ENCODE measurements at places on chromosomes 12 and 14. TPM values are rescaled to one million over a fixed set of nuclear protein-coding genes. Genes with fewer than 3 reads are reported as not detected.
A peak's percentile ranks its signal among the peaks of the same experiment; 100 is the strongest.

The SPTLC2 gene
- 6.5 TPM for total RNA-seq

The HOXC5 gene
- total RNA-seq, result not detected

The KRT73 gene
- total RNA-seq, result not detected

The GYS2 gene
- total RNA-seq, result not detected

- DNase-seq, result no peak
- H3K36me3 ChIP-seq, result no peaks in the 10 kb centered on the region
- no peak overlapping the region for H3K4me3 ChIP-seq
Observed at GRCh38 chr14:33946679-33947476, 4.0 kb downstream of the EGLN3 start.

- no peaks in the 10 kb centered on the region for H3K27me3 ChIP-seq
- H3K4me1 ChIP-seq, result no peaks in the 10 kb centered on the region
- no peak overlapping the region for H3K4me3 ChIP-seq
- H3K27ac ChIP-seq, result no peak overlapping the region
Observed at GRCh38 chr14:25017562-25017961, 32.4 kb downstream of the STXBP6 start.

DNA sequence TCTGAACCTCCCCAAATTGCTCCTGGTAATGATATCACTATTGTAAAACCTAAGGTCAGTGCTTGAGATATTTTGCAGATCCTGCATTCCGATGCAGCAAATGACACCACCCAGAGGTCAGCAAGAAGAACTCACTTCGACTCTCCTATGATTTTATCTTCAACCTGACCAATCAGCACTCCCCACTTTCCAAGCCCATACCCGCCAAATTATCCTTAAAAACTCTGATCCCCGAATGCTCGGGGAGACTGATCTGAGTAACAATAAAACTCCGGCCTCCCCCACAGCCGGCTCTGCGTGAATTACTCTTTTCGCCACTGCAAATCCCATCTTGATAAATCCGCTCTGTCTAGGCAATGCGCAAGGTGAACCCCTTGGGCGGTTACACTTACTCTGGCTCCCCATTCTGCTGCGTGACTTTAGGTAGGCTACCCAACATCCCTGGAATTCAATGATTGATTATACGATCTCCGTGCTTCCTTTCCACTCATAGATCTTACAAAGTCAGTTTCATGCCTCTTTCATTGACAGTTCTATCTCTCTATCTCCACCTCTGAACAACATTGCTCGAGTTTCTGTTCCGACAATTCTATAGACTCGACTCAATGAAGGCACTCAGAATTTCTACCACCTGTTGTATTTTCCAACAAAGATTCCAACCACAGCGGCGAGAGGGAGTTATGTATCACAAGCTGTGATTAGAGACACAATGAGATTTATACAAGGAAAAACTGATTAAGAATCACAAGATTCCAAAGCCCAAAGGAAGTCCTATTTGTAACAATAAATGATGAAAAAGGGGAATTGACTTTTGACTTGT is 939 bp downstream of the NPC2 start:
- DNase-seq, result no peak
- H3K4me3 ChIP-seq, result peak overlapping the region; percentile 91
- H3K36me3 ChIP-seq, result no peaks in the 10 kb centered on the region

GRCh38 chr12:83040339-83040738 is 353.6 kb downstream of the TMTC2 start:
- H3K27me3 ChIP-seq, result no peaks in the 10 kb centered on the region
- H3K27ac ChIP-seq, result no peak overlapping the region
- H3K4me3 ChIP-seq, result no peak overlapping the region
- no peaks in the 10 kb centered on the region for H3K36me3 ChIP-seq
- no peak for DNase-seq

DNA sequence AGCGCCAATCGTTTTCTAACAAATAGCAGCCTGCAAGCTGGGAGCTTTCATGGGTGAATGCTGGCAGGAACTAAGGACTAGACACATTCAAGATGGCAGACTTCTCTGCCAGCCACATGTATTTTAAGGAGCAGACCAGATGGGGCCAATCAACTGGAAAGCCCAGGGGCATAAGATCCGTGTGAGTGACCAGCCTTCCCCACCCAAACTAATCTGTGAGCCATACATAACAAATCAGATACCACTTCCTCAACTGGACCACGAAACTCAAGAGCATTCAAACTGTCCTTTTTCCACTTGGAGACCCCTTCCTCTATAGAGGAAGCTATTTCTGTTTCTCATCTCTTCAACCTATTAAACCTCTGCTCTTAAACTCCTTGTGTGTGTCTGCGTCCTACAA is 9.7 kb downstream of the TCL1B start:
- no peaks in the 10 kb centered on the region for H3K36me3 ChIP-seq
- DNase-seq, result no peak
- H3K4me3 ChIP-seq, result no peak overlapping the region

DNA sequence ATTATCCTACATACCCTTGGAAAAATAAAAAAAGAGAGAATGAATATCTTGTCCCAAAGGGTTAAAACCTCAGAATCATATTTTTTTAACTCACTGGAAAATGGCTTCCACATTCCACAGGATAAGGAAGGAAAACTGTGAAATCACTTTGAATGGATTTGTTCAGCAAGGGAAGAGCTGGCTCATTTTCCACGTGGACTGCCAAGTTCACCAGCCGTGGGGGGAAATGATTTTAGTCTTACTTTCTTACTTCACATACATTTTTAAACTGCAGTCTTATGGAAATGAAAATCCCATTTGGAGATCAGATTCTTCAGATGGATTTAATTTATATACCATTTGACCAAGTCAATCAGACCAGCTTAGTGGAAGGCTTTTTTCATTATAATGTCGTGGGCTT is 29.9 kb upstream of the AEBP2 start:
- no peaks in the 10 kb centered on the region for H3K4me1 ChIP-seq
- H3K27ac ChIP-seq, result no peak overlapping the region
- peaks cover 2% of the 10 kb centered on the region for H3K27me3 ChIP-seq
